ENCODE measurements at places on chromosomes 7 and 10.

GRCh38 chr10:49200854-49201253 is 12.7 kb upstream of the TMEM273 start:
- no peak for DNase-seq

DNA sequence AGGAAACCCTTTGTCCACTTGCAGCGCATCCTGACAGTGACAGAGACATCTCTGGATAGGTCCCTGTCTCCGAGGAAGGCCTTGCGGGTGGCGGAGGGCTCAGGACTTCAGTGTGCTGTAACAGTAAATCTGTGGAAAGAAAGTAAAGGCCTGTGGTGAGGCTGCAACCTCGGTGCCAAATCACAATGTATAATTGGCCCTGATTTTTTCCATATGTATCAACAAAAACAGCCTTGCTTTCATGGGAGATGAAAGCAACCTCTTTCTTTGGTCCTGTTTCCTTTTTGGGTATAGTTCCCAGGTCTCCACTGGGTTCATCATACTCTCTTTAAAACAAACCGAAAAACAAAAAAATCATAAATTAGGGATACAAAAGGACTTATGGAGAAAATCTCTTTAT is 110.9 kb upstream of the BMPER start:
- no peak for DNase-seq

DNA sequence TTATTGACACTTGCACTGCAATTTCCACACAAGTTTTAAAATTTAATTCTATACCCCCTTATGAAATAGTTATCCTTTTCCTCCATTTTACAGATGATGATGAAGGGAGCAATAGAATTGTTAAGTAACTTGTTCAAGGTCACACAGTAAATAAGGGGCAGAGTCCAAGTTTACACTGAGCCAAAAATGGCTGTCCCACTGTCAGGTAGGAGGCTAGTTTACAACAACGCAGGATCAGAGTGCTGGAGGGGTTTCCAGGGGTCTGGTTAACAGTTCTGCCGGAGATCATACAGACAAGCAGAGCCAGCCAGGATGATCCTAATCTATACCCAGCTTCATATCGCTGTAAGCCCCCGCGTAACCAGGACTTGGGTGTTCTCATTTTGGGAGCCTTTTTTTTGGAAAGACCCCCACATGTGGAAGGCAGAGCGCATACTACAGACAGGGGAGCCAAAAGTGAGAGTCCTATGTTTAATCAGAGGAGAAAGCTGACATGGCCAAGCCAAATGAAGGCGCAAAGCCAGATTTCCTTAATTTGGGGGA is 524 bp upstream of the UNC5B start:
- no peak for DNase-seq

DNA sequence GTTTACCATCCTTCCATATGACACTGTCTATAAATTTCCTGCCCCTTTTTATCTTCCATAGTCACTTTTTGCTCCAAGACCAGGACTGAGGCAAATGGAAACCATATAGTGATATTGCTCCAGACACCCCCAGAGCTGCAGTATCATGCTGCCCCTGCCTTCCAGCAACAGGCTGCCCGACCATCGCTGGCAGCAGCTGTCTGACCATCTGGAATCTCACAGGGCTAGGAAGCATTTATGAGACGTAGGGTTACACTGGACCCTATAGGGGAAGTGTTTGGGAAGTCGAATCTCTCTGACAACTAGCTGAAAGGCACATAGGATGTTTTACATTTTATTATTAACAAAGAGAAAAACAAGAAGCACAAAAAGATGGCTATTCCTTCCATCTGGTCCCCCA is 19.4 kb downstream of the ENO4 start:
- no peak for DNase-seq

GRCh38 chr7:17302575-17303142 is 4.2 kb downstream of the AHR start:
- no peak for DNase-seq

- DNase-seq, result no peak
Observed at GRCh38 chr10:96578633-96579032, 8.2 kb downstream of the TM9SF3 start.

DNA sequence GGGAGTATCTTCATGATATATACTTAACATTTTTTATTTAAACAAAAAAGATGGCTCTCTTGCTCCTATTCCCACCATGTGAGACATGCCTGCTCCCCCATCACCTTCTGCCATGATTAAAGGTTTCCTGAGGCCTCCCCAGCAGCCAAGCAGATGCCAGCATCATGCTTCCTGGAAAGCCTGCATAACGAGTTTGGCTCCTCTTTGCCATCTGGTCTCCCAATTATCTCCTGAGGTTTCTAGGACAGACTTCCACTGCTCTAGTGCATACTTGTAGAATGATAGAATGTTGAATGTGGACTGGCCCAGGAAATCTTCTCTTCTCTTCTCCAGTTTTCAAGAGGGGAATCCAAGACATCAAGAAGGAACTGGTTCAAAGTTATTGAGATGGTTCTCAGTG is 45.9 kb upstream of the ELAPOR2 start:
- DNase-seq, result no peak

Measured in NCI-H510A (cell line).